Stimulated activated naive CD8-positive, alpha-beta T cell treated with anti-CD3 and anti-CD28 coated beads, Interleukin-15, Interleukin-2, amounts not matched to agents 100 U/mL and 50 U/mL, for 24 hours (primary cell): ENCODE measurements at places on chromosomes 3 and 15.

DNA sequence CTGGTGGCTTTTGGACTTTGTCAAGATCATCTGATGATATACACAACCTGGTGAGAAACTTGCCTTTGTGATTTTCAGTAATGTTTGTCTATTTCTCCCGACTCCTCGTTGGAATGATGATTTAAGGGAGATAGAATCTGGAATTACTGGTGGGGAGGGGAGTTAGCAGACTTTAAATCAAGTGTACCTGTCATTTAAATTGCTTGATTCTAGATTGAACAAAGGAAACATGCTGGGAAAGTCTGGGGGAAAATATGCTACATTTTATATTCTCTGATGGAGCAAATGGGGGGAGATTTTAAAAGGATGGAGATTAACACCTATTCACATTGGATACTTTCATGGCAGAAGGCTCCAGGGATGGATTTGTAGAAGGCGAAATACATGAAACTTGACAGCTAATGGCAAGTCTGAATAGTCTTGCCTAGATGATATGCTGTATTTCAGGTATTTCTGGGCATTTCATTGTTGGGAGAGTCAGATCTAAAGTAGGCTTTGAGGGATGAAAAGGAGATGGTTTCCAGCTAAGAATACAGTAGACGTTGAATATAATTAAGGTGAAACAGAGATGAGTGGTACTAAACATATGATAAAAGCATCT lies 189.1 kb upstream of the PDZRN3 start:
- no peak for DNase-seq

DNA sequence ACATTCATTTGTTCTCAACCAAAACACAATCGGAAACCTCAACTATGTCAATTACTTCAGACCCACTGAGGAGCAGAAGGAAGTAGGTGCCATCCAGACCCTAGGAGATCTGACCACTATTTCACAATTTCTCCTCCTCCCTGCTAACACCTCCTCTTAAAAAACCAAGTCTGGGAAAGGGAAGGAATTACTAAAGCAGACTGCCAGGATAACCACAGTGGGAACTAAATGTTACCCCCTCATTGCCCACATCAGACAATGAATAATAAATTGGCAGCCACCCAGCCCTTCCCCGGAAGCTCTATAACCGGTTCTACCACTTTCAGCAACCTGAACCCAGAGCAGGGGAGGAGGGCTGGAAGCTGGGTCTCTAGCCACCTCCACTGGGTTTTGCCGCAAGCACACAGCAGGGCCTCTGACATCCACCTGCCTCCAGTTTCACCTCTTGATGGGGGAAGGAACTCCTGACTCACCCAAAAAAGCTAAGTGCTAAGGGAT lies 17.6 kb downstream of the C15orf62 start:
- peak; percentile 74 for DNase-seq

DNA sequence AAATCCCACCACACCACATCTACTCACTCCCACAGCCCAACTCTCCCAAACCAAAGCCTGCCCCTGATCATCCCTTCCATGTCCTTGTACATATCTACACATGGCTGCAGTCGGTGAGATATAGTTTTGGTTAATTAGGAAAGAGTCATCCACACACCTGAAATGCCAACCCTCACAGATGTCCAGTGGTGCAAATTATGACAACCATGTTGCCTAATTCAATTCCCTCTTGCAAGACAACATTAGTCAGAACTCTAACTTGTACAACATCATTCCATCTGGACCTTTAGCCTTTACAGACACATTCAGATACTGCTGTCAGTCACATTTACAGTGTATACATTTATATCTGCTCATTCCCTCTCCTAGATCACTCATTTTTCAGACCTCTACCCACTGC lies 41.2 kb downstream of the TUBGCP4 start:
- DNase-seq, result no peak

- DNase-seq, result peak; percentile 4
These were observed 39.6 kb downstream of the HGD start for GRCh38 chr3:120642368-120642948.

- DNase-seq, result no peak
These were observed 57.0 kb downstream of the PPARG start for GRCh38 chr3:12345584-12346494.

GRCh38 chr15:35540885-35541284 lies 5.1 kb downstream of the DPH6 start:
- no peak for DNase-seq

- peak; percentile 86 for DNase-seq
These were observed at the start of gene PXK for GRCh38 chr3:58332575-58333188. PXK (plus strand) TSS chr3:58332892; CDS start chr3:58332989, 97 bp downstream.

- DNase-seq, result no peak
These were observed 162.7 kb downstream of the ALCAM start for GRCh38 chr3:105529456-105529855.

DNA sequence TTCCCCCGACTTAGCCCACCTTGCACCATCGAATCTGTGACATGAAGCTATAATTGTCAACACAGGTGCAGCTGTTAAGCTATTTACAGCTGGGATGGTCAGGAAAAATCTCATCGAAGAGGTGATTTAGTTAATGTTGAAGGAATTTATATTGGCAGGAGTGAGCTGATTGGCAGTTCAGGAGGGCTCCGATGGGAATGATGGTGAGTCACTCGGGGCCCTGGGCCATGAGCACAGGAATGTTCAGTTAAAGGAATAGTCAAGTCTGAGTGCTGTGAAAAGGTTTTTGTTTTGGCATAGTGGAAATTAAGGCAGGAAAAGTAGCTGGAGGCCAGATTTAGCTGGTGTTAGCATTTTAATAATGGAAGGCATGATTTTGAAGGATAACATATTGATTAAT lies 95.7 kb downstream of the OXSM start:
- no peak for DNase-seq

- no peak for DNase-seq
These were observed 78.0 kb downstream of the CPN2 start for GRCh38 chr3:194272861-194273742.

DNA sequence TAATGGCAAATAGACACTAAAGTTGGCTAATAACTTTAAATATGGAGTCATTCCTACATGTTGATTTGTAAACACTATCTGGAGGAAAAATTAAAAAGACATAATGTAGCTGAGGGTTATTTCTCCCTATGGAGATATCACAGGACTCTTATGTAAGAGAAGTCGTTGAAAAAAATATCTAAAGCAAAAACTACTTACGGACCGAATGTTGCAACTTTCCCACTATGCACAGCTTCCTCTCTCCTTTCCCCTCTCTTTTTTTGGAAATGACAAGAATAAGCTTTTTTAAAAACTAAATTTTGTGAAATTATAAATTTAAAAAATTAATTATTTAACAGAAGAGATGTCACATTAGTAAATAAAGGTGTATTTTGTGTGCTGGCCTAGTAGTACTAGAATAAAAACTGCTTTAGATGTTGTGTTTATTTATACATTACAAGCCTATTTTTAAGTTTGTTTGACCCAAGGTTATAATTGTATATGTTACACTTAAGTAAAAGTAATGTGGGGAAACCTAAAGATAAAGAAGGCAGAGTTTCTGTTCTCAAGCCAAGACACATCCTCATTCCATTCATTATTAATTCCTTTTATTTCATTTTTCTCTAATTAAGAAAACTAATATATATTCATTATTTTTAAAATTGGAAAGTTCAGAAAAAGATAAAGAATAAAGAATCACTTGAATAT lies 20.7 kb upstream of the PPARG start:
- no peak for DNase-seq

GRCh38 chr15:38195191-38195901 lies 57.3 kb upstream of the SPRED1 start:
- DNase-seq, result no peak

GRCh38 chr3:138066383-138066782 lies 49.0 kb downstream of the DZIP1L start:
- peak; percentile 56 for DNase-seq

- DNase-seq, result no peak
These were observed 316.0 kb downstream of the CLSTN2 start for GRCh38 chr3:140250945-140251344.

- no peak for DNase-seq
These were observed 23.0 kb downstream of the SLC12A8 start for GRCh38 chr3:125189378-125190165.

DNA sequence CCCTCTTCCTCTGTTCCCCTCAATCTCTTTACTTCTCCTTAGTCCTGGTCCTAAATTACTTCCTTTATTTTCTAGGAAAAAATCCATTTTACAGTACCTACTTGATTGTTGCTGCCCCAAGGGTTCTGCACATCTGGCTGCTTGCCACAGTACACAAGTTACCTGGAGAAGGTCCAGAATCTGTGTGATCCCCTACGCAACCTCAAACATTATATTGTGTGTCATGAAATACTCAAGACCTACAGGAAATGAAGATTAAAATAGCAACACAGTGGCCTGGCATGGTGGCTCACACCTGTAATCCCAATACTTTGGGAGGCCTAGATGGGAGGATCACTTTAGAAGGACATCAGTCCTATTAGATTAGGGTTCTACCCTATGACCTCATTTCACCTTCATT lies 48.7 kb downstream of the PRKAR2A start:
- DNase-seq, result no peak

DNA sequence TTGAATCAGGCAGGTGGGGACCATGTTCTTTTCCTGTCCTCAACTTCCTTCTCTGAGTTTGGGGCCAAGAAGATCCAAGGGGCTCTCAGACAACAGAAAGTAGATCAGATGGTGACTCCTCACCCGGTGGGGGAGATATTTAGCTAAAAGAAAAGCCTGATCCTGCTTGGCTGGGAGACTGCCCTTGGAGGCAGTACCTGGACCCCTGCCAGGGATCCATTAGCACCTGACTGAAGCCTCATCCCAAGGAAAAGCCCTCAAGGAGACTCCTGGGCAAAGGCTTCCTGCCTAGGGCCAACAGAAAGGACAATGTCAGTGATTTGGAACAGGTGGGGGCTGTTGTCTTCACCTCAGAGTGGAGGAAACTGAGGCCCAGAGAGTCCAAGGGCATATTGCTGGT lies 33.5 kb upstream of the HHATL start:
- no peak for DNase-seq

GRCh38 chr3:53802256-53802880 lies 43.9 kb downstream of the CHDH start:
- DNase-seq, result no peak

DNA sequence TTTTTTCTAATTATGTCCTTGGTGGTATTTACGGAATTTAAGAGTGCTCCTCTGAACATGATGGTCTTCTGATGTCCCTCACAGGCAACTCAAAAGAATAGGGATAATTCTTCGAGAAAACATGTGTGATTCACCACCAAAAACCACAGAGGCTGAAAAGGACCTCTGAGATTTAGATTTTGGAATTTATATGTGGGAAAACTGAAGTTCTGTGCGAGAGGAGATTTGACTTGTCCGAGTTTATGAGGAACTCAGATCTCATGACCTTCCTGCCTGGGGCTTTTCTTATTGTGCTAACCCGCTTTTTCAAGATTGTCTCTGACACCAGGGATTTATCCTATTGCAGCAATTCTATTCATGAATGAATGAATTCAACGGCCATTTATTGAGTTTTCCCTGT lies 142.4 kb downstream of the FAM43A start:
- no peak for DNase-seq

- no peak for DNase-seq
These were observed 107.0 kb downstream of the GREM1 start for GRCh38 chr15:32824777-32825176.

DNA sequence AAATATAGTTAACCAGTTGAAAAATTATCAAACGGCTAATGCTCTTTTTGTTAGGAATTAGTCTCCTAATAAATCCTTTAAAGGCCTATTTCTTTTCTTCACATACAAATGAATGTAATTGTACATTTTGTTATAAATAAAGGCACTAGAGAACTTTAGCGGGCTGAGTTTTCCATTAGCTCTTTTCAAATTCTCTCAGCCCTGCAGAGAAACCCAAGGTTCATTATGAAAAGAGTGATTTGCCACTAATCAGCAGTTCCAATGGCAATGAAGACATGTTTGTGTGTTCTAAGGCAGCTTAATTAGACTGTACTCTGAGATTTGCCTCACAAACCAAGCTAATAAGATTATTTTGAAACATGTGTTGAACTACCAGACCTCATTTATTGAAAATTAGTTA lies 64.6 kb upstream of the P2RY1 start:
- DNase-seq, result no peak

GRCh38 chr3:26592451-26592850 lies 30.1 kb upstream of the LRRC3B start:
- DNase-seq, result no peak

DNA sequence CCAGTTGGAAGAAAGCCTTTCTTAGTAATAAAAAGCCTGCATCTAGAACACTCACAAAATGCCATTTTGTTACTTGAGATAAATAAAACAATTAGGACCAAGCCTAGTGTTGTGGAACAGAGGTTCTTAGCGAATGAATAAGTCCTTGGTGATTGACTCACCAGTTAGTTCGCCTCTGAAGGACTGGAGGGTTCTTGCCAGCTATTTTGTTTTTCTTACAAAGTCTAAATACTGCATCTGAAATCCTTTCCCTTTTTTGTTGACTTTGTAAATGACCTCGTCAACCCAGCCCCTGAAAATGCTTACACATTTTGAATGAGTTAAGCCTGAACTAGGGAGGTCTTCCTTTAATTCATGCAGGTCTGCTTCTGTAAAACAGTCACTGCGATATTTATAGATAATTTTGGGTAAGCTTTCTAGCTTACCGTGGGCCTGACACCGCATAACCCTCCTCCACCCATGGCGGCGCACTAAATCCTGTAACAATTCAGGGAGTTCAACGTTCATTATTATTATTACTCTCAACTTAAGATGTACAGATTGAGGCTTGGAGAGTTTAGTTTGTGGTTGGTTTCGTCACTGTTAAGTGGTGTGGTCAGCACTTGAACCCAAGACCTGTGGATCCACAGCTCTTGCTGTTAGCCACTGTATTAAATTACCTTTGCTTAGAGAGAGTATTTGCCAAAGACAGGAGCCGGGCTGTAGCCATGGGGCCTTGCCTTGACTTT lies 45.0 kb upstream of the SACM1L start:
- DNase-seq, result no peak

GRCh38 chr15:32959077-32959476 lies 235.4 kb downstream of the FMN1 start:
- no peak for DNase-seq

DNA sequence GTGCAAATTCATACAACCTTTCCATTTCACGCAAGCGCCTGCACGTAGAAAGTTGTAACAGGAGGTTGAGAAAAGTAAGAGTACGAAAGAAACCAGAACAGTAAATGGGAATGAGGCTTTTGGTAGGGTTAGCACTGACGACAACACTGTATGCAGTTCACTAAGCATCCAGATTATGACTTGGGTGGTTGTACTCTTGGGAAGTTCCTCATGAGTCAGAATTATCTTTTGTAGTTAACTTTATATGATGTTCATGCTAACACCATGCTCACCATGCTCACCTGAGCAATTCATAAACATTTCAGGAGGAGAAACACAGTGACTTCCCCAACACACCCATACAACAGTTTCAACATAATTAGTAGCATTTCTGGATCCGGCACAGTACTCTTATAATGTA lies 3.0 kb upstream of the LPP start:
- DNase-seq, result no peak

- no peak for DNase-seq
These were observed 27.3 kb downstream of the LIPC start for GRCh38 chr15:58459045-58459444.

DNA sequence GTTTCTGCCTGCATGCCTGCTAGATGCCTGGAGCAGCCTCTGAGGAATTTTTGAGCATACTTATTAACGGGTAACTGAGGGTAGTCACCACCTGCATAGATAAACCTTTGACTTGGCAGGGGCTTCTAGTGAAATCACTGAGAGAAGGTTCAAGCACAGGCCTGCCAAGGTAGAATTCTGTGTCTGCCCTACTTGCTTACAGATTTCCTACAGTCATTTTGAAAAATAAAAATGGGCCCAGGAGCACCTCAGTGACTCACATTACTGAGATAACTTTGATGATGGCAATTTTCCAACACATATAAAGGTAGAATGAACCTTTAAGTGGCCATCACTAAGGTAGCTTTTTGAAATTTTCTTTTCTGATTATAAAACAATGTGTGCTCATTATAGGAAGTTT lies 10.8 kb downstream of the CRTAP start:
- no peak for DNase-seq
